ENCODE measurements at places on chromosomes 13 and 19.

DNA sequence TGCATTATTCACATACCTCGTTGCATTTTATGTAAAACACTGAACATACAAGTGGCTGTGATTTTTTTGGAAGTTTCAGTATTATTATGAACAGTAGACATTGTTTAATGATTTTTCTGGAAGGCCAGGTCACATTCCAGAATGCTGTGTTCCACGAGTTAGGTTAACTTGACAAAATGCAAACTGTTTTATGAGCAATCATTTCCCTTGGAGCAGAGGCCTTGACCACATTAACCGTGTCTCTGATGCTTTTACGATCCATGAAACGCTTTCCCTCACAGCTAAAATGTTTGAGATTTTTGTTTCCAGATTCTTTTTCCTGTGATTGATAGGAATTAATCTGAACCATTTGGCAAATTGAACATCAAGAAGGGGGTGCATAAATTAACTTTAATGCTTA, 57.8 kb downstream of the MBNL2 start:
- no peak for DNase-seq

GRCh38 chr13:63625869-63626268, 2210.2 kb upstream of the PCDH20 start:
- no peak for DNase-seq

DNA sequence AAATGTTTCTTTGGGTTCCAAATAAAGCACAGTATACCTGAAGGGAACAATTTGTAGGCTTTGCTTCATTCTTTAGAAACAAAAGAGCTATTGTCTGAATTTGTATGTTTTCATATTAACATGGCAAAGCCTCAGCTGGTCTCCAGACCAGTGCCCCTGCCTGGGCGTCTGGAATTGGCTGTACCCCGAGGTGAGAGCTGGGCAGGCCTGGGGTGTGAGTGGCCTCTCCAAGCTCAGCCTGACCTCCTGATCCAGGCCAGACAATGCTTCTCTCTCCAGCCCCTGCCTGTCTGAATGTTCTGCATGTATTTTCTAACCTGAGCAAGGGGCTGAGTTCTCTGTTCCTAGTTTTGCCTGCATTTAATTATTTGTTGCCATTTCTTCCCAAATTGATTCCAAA, 66.3 kb upstream of the MCF2L start:
- no peak for DNase-seq

GRCh38 chr13:94063848-94064247, 415.6 kb downstream of the DCT start:
- no peak for DNase-seq

DNA sequence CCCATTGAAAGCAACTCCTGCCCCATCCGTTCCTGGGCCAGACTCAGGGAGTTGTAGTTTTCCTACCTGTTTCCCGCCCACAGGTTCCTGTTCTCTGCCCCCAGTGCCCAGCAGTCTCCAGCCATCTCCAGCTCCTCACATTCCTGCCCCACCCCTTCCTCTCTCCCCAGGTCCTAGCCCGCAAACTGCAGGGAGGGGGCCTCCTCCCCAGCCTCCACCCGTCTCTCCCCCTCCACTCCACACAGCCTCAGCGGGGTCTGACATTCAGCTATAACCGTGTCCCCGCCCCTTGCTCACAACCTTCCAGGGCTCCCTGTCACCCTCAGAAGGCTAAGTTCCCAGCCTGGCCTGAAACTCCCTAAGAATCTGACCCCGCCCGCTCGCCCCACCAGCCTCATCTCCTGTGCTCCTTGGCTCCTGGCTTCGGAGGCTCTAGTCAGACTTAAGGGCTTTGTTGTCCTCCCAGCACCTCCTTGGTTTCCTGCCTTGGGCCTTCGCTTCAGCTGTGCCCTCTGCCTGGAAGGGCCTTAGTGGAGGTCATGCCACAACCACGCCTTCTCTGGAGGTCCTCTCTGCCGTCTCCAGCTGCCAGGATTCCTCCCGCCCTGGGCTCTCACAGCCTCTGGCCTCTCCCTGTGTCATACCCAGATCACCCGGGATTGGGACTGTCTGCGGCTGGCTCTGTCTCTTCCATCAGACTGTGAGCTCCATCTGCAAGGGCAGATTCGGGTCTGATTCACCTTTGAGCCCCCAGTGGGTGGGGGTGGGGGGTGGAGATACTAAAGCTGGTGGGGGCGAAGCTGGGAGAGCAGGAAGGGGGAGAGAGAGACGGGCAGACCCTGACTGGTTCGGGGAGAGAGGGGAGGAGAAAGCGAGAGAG, 5.1 kb upstream of the SPACA6 start:
- no peak for DNase-seq

DNA sequence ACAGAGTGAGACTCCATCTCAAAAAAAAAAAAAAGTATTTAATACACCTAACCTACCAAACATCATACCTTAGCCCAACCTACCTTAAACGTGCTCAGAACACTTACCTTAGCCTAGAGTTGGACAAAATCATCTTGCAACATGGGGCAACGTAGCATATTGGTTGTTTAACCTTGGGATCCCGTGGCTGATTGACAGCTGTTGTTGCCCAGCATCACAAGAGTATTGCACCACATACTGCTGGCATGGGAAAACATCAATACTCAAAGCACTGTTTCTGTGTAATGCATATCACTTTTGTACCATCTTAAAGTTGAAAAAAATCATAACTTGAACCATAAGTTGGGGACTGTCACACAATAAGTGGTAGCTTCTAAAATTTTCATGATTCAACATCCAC, 73.8 kb upstream of the MIR17HG start:
- no peak for DNase-seq

DNA sequence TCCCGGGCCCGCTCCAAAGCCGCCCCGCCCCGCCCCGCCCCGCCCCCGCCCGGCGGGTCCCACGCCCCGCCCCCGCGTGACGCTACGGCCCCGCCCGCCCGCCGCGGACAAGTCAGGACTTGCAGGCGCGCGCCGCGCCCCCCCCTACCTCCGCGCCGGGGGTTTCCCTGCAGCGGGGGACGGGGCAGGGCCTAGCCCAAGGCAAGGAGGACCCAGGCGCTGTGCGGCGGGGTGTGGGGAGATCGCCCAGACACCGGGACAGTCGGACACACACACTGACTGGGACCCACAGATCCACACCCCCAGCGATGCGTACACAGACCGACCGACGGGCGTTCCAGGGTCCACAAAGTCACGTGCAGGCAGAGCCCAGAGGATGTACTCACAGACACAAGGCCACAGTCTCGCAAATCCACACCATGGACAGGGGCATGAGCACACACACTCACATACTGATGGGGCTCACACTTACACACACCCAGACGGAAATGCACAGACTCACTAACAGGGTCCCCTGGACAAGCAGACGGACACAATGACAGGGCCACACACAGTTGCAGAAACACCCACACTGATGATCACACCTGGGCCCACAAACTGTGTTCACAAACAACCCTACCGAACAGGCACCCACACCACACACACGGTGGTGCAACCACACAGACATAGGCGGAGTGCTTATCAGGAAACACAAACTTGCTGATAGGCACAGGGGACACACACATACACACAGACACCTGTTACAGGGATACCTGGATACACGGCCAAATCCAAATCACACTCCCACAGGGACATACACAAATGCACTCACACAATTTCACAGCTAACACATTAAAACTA, 436 bp upstream of the BBC3 start:
- DNase-seq: no peak

- DNase-seq: no peak
Observed at GRCh38 chr19:58001895-58002369, 688 bp downstream of the ZNF606 start.
